ENCODE measurements at places on chromosomes 13 and 19.

- DNase-seq: no peak
Measured at GRCh38 chr13:44932850-44933251, 56.4 kb downstream of the NUFIP1 start.

- DNase-seq: no peak
Measured at GRCh38 chr13:39379118-39379517, 223.9 kb downstream of the LHFPL6 start.

GRCh38 chr13:40171566-40171965 is 494.9 kb downstream of the FOXO1 start:
- DNase-seq: no peak

DNA sequence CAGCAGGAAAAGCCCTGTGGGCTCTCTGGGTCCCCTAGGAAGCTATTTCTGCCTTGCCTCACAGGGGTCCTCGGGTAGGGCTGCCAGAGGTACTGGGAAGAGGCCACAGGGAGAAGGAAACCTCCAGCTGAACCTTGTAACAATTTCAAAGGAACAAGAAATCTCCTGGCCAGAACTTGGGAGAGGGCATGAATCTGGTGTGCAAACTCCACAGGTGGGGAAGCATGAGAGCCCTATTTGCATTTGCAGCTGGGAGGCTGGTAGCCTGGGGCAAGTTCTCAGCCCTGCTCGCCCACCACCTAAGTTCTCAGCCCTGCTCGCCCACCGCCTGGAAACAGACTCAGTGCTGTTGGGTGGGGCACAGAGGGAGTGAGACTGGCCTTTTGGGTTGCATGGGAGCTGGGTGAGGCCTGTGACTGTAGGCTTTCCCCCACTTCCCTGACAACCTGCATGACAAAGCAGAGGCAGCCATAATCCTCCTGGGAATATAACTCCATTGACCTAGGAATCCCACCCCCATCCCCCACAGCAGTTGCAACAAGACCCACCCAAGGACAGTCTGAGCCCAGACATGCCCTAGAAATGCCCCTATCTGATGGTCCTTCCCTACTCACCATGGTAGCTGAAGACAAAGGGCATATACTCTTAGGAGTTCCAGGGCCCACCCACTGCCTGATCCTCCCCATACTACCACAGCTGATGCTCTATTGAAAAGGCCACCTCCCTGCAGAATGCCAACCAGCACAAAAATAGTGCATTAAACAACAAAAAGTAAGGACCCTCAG is 11.7 kb downstream of the UGGT2 start:
- DNase-seq: no peak

DNA sequence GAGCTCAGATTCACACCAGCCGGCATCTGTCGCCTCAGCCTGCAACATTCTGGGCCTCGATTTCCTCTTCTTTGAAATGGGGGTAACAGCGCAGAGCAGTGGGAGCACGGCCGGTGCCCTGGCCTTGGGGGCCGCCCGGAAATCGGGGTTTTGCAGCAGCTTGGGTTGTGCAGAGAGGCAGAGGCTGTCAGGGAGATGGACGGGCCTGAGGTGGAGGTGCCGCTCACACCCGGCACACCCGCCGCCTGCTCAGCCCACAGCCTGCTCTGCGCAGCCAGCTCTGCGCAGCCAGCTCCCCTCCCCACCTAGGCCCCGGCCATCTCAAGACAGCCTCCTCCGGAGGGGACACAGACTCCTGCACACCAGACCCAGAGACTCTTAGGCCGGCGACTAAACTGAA is 10.6 kb downstream of the KLF2 start:
- DNase-seq: no peak

GRCh38 chr13:47503475-47503874 is 497.6 kb downstream of the SUCLA2 start:
- DNase-seq: no peak

DNA sequence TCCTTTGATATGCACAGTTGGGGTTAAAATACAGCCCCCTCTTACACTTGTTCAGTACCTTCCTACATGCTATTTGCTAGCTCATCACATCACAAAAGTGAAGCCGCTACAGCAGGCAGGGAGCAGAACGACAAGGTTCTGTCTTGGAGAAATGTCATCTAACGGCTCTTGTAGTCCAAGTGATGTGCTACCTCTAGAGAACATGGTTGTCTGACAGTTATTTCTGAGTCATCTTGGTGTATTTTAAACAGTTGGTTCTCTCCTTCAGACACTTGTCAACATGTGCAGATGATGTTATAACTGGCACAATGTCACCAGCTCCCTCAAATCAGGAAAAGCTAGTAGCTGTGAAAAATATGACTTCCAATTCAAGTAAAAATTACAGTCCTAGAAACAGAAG is 865.0 kb downstream of the PCDH9 start:
- no peak for DNase-seq

- DNase-seq: no peak
Measured at GRCh38 chr13:62432295-62432694, 1016.6 kb upstream of the PCDH20 start.

- no peak for DNase-seq
Measured at GRCh38 chr13:30398601-30399072, 23.7 kb upstream of the UBE2L5 start.

DNA sequence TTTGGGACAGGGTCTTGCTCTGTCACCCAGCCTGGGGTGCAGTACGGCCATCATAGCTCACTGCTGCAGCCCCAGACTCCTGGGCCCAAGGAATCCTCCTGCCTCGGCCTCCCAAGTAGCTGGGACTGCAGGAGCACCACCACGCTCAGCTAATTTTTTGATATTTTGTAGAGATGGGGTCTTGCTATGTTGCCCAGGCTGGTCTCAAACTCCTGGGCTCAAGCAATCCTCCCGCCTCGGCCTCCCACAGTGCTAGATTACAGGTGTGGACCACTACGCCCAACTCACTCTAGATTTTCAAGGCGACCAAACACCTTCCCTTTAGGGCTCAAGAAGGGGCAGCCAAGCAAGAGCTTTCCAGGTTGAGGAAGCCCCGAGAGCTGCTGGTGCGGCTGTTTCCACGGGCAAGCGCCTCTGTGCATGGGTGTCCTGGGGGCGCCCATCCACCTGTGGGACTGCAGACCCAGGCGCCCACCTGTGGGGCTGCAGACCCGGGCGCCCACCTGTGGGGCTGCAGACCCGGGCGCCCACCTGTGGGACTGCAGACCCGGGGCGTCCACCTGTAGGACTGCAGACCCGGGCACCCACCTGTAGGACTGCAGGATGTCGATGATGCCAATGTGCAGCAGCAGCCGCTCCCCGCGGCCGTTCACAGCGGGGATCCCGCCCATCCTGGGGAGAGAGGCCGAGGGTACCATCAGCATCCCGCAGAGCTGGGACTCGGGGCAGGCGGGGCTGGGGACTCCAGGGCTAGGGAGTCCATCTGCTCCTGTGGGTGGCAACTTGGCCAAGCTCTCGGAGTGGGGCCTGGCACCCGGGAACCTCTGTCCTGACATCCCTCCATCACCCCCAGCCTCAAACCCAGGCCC is 21.7 kb upstream of the CACTIN start:
- DNase-seq: no peak

DNA sequence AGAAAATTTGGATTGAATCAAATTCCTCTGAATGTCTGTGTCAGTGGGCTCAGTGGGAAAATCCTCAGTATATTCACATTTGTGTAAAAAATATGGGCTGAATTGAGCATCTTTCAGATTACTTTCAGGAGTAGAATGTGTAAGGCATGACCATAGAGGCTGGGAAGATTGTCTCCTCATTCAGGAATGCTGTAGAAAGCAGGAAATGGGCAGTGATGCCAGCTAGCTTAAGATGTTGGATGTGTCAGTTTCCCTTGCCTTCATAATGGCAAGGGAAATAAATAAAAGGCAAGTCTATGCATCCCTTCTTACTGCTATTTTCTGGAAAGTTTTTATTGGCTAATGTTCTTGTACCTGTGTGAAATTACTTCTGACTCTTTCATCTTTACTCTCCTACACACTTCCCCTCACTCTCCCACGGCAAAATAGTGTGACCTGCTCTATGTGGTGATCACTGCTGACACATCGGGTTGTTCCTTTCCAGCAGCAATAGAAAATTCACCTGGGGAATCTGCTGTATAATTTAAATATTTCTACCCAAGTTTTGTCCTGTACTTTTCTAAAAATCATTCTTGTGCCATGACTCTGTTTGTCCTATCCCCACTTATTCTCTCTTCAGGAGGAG is 103.2 kb downstream of the LMO7 start:
- DNase-seq: no peak

DNA sequence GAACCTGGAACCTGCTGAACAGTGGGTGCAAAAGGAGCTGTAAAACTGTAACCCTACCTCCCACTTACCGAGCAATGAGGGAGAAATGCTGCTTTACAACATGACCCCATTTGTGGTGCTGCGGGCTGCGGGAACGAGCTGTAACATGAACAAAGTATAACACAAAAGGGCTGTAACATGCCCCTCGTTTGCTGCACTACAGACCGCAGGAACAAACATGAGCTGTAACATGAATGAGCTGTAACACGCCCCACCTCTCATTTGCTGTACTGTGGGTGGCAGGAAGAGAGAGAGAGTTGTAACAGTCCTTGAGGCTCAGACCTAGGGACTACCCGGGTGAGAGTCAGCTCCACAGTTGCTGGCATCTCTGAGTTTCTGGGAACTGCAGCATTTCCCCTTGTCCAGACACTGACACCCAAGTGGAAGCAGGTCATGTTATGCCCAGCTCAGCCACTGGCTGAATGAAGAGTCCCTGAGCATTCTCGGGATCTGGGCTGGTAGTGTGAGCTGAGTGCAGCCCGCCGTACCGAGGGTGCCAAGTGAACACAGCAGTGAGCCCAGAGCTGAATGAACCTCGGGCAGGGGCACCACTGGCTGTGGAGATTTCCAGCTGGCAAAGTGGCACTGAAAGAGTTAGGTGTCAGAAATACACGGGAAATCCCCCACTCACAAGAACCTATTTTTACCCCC is 1385.3 kb upstream of the SPRY2 start:
- DNase-seq: no peak

DNA sequence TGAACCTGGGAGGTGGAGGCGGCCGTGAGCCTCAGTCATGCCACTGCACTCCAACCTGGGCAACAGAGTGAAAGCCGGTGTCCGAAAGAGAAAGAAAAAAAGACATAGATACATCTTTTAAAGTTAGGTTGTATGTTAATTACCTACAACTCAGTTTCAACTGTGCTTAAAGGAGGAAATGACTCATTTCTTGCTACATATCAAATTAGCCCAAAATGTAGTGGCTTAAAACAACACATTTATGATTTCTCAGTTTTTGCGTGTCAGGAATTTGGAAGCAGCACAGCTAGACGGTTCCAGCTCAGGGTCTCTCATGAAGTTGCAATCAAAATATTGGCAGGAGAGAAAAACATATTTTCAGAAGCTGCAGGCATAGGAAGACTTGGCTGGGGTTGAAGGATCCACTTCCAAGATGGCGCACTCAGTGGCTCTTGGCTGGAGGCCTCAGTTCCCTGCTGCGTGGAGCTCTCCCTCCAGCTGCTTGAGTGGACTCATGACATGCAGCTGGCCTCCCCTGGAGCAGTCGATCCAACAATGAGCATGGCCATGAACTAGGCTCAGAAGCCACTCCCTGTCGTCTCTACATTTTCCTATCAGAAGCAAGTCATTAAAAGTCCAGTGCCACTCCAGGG is 7.1 kb downstream of the LDLR start:
- no peak for DNase-seq

- no peak for DNase-seq
Measured at GRCh38 chr19:41328842-41329225, 18.9 kb downstream of the CCDC97 start.

- no peak for DNase-seq
Measured at GRCh38 chr13:31276421-31276820, 76.6 kb downstream of the B3GLCT start.

DNA sequence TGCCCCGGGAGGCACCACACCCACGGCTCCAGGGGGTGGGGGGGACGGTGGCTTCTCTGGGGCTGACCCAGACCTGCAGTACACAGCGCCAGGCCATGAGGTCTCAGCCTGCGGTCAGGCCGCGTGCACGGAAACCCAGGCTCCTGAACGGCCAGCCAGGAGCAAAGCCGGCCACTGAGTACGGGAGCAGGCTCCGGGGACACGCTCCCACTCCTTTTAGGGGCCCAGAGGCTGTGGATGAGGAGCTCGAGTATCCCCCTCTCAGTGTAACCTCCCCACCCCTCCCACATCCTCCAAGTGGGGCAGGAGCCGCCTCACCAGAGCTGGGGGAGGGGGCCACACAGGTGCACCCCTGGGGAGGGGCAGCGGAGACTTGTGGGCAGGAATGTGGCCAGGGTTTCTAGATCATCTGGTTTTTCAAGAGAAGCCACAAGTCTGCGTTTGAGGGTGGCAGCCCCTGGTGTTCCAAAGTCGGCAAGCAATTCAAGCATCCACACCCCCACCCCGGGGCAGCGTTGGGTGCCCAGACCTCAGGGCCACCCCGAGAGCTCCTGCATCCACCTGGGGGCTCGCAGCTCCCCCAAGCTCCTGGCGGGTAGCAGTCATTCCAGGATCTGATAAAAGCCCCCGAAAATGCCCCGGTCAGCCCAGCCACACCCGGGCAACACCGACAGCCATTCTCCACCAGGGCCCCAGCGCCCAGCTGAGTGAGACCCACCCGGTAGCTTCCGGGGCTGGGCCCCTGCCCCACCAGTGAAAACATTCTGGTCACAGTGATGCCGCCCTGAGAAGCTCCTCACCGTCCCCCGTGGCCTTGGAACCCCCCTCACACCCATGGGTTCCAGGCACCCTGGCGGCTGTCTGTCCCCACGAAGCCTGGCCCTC is 6.1 kb downstream of the SBNO2 start:
- DNase-seq: no peak

DNA sequence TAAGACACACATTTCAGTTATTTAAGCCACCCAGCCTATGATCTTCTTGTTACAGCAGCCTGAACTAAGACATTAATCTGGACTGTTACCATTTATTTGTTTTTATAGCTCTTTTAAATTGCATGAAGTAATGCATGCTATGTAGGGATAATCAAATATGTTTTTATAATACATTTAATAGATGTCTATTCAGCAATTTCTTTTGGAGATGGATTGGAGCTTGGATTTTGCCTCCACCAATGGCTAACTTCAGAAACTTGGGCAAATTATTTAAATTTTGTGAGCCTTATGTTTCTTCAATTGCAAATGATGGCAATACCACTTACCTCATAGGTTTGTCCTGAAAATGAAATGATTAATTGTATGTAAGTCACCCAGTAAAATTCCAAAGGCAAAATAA is 288.7 kb downstream of the GPC6 start:
- no peak for DNase-seq

DNA sequence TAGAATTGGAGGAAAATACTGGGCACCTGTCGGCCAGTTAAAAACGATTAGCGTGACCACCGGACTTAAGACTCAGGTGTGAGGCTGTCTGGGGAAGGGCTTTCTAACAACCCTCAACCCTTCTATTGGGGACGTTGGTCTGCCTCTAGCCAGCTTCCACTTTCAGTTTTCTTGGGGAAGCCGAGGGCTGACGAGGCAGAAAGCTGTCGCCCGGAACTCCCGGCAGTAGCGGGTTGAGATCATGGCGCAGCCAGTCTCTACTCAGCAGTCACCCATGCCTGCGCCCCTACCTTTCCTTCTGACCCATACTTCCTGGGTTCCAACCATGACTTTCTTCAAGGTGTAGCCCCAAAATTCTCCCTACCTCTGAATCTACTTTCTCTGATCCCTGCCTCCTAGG is 1424.1 kb downstream of the SLITRK1 start:
- no peak for DNase-seq

All from SW480 (cell line).